ENCODE measurements at places on chromosomes 5 and 9. TPM values are rescaled to one million over a fixed set of nuclear protein-coding genes. Genes with fewer than 3 reads are reported as not detected.

DNA sequence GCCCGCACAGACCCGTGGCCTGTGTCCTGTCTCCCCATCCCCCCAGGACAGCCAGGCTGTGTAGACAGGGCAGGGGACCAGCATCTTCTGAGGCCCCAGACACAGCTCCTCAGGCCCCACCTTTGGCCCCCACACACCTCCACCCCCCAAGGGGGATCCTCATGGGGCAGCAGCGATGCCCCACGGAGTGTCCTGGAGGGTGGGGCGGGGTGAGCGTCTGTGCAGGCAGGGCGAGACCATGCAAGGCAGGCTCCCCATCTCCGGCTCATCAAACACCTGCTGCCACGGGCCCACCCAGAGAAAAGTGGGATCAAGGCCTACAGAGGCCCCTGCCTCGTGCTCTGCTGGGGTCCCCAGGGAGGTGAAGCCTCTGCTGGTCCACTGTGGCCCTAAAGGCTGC is 118.7 kb upstream of the FOXD4L5 start:
- H3K36me3 ChIP-seq, result no peaks in the 10 kb centered on the region
- no peaks in the 10 kb centered on the region for H3K27me3 ChIP-seq
- H3K27ac ChIP-seq, result no peak overlapping the region
- H3K4me3 ChIP-seq, result no peak overlapping the region
- DNase-seq, result no peak

DNA sequence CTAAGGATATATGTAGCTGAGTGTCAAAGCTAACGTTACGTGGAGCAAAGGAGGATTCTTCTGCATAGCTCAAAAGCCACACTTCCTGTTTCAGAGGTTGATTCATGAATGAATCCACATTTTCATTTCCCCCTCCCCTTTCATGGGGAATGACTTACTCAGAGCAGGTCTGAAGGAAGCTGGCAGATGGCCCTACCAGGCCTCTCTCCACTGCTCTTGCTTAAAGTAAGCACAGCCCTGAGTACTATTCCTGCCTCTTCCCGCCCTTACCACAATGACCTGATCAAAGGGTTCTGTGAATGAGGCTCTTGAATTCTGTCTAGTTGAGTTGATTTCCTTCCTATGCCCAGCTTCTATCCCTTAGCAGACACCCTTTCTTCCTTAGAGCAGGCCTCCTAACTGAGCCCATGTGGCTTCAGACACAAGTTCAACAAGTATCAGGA is 6.3 kb downstream of the IGIP start:
- H3K4me1 ChIP-seq, result peaks cover 8% of the 10 kb centered on the region
- H3K4me3 ChIP-seq, result no peak overlapping the region
- no peaks in the 10 kb centered on the region for H3K27me3 ChIP-seq
- H3K27ac ChIP-seq, result no peak overlapping the region
- no peak for DNase-seq
- no peaks in the 10 kb centered on the region for H3K36me3 ChIP-seq

The NR2F1-AS1 gene
- not detected for total RNA-seq

The RASGEF1C gene
- not detected for total RNA-seq

- H3K36me3 ChIP-seq, result no peaks in the 10 kb centered on the region
- no peaks in the 10 kb centered on the region for H3K4me1 ChIP-seq
- H3K4me3 ChIP-seq, result no peak overlapping the region
- H3K27ac ChIP-seq, result no peak overlapping the region
- H3K27me3 ChIP-seq, result peaks cover 4% of the 10 kb centered on the region
- DNase-seq, result no peak
Measured at GRCh38 chr9:111036946-111037345, 1.3 kb downstream of the LPAR1 start.

GRCh38 chr5:133681896-133682295 is 69.6 kb upstream of the FSTL4 start:
- H3K27me3 ChIP-seq, result no peaks in the 10 kb centered on the region
- no peak for DNase-seq
- no peaks in the 10 kb centered on the region for H3K4me1 ChIP-seq
- no peak overlapping the region for H3K27ac ChIP-seq

The AK8 gene
- total RNA-seq, result not detected

- no peak for DNase-seq
- no peak overlapping the region for H3K4me3 ChIP-seq
- no peaks in the 10 kb centered on the region for H3K4me1 ChIP-seq
- H3K27me3 ChIP-seq, result no peaks in the 10 kb centered on the region
- H3K36me3 ChIP-seq, result no peaks in the 10 kb centered on the region
Measured at GRCh38 chr9:35795695-35796094, 4.3 kb downstream of the NPR2 start.

The FCHO2 gene
- total RNA-seq, result 0.89 TPM

The GCNT4 gene
- total RNA-seq, result 1.9 TPM

DNA sequence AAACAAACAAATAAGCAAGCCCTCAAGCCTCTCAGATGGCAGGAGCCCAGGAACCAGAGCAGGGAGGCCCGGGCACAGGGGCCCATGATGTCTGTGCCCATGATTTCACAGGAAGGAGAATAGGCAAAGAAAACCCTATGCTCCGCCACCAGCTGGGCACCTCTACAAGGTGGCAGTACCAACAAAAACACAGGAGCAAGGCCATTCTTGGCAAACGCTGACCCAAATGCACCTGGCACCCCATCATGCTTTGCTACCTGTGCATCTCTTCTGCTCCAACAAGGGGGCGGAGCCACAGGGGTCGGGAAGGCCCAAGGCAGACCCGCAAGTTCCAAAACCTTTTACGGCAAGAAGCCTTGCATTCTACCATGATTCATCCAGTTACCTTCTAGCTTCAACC is 3.1 kb downstream of the BRD3 start:
- no peaks in the 10 kb centered on the region for H3K36me3 ChIP-seq
- peaks cover 2% of the 10 kb centered on the region for H3K27me3 ChIP-seq
- no peak overlapping the region for H3K4me3 ChIP-seq
- no peak for DNase-seq
- no peak overlapping the region for H3K27ac ChIP-seq
- peaks cover 21% of the 10 kb centered on the region for H3K4me1 ChIP-seq

DNA sequence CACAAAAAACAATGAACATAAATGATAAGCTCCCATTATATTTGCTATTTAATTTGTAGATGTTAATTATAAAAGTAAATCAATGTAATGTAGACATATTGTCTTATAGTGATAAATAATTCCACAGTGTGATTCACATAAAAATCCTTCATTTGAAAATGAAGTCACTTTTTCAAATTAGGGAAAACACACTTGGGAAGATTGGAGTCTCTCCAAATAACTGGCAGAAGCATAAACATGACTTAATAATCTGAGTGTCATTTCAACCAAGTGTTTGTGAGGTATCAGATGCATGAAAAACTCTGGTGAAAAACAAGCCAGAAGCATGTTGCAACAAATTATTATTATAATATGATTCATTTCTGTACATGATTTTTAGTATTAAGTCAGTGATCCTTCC is 102.2 kb downstream of the CETN3 start:
- no peak overlapping the region for H3K27ac ChIP-seq
- H3K27me3 ChIP-seq, result no peaks in the 10 kb centered on the region
- H3K4me1 ChIP-seq, result no peaks in the 10 kb centered on the region
- H3K4me3 ChIP-seq, result no peak overlapping the region

GRCh38 chr5:16800477-16800876 is 135.6 kb downstream of the MYO10 start:
- H3K36me3 ChIP-seq, result no peaks in the 10 kb centered on the region
- H3K4me1 ChIP-seq, result no peaks in the 10 kb centered on the region
- H3K27me3 ChIP-seq, result no peaks in the 10 kb centered on the region

DNA sequence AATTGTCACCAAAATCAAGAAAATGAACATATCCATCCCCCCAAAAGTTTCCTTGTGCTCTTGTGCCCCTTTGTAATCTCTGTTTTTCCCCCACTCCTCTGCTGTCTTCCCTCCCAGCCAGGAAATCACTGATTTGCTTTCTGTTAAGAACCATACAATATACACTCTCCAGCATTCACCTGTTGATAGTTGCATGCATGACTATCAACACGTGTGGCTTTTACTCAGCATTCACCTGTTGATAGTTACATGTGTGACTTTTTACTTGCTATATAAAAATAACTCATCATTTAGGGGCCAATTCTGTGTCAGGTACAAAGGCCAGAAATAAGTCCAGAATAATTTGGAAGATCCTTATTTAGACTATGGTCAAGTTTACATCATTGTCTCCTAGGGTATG is 6.0 kb downstream of the RANBP17 start:
- no peak for DNase-seq
- H3K27me3 ChIP-seq, result no peaks in the 10 kb centered on the region
- H3K36me3 ChIP-seq, result no peaks in the 10 kb centered on the region
- no peak overlapping the region for H3K27ac ChIP-seq

- no peak overlapping the region for H3K27ac ChIP-seq
- H3K27me3 ChIP-seq, result no peaks in the 10 kb centered on the region
- H3K4me3 ChIP-seq, result no peak overlapping the region
- peaks cover 73% of the 10 kb centered on the region for H3K36me3 ChIP-seq
- no peaks in the 10 kb centered on the region for H3K4me1 ChIP-seq
Measured at GRCh38 chr5:31492869-31493268, 39.0 kb downstream of the DROSHA start.

GRCh38 chr9:136694163-136694871 is 7.1 kb upstream of the AGPAT2 start:
- H3K36me3 ChIP-seq, result no peaks in the 10 kb centered on the region
- H3K4me1 ChIP-seq, result no peaks in the 10 kb centered on the region
- no peaks in the 10 kb centered on the region for H3K27me3 ChIP-seq

DNA sequence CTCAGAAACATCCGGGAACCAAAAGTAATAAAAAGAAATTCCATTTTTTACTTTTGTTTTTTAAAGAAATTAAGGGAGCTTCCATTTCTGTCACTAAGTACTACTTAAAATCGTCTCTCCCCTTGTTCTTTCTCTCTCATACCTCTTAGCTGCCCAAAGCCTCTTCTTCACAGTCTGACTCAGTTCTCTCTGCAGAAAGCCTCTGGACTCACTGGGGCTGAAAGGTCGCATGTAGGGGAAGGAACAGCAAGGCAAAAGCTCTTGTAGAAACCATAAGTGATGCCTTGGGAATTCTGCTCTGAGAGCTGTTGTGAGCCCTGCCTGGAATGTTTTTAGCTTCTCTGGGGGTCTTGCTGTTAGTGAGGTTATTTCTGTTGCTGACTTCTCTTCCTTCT is 100.8 kb upstream of the RANBP3L start:
- H3K4me1 ChIP-seq, result no peaks in the 10 kb centered on the region
- H3K27ac ChIP-seq, result no peak overlapping the region
- no peaks in the 10 kb centered on the region for H3K36me3 ChIP-seq
- no peak for DNase-seq
- H3K27me3 ChIP-seq, result no peaks in the 10 kb centered on the region
- no peak overlapping the region for H3K4me3 ChIP-seq

The HAND1 gene
- total RNA-seq, result not detected

GRCh38 chr5:39775086-39775796 is 350.5 kb upstream of the DAB2 start:
- no peak for DNase-seq
- no peaks in the 10 kb centered on the region for H3K4me1 ChIP-seq
- H3K36me3 ChIP-seq, result no peaks in the 10 kb centered on the region
- H3K27me3 ChIP-seq, result no peaks in the 10 kb centered on the region
- no peak overlapping the region for H3K27ac ChIP-seq

GRCh38 chr9:134832471-134832870 is 48.1 kb upstream of the FCN2 start:
- no peaks in the 10 kb centered on the region for H3K36me3 ChIP-seq
- no peaks in the 10 kb centered on the region for H3K4me1 ChIP-seq
- DNase-seq, result no peak
- no peak overlapping the region for H3K4me3 ChIP-seq

The HARS1 gene
- total RNA-seq, result 85.5 TPM

DNA sequence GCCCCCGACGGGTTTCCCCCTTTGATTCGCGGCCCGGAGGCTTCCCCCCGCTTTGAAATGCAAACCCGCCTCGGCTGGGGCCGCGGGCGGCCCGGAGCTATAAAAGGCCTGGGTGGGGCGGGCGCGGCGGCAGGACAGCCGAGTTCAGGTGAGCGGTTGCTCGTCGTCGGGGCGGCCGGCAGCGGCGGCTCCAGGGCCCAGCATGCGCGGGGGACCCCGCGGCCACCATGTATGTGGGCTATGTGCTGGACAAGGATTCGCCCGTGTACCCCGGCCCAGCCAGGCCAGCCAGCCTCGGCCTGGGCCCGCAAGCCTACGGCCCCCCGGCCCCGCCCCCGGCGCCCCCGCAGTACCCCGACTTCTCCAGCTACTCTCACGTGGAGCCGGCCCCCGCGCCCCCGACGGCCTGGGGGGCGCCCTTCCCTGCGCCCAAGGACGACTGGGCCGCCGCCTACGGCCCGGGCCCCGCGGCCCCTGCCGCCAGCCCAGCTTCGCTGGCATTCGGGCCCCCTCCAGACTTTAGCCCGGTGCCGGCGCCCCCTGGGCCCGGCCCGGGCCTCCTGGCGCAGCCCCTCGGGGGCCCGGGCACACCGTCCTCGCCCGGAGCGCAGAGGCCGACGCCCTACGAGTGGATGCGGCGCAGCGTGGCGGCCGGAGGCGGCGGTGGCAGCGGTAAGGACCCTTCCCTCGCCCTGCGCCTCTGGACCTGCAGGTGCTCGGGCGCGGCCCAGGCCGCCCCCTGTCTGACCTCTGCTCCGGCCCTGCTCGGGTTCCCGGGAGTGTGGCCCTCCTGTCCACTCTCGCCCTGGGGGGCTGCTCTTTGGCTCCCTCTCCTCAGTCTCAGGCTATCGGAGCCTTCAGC is at the start of gene CDX1:
CDX1 (plus strand) TSS at position 129 of the 862 bp plus-strand sequence; CDS start at position 228, 99 bp downstream.
- H3K27me3 ChIP-seq, result no peaks in the 10 kb centered on the region
- no peaks in the 10 kb centered on the region for H3K36me3 ChIP-seq
- no peak within 1 kb of the TSS for H3K4me3 ChIP-seq
- no peak within 1 kb of the TSS for H3K27ac ChIP-seq
- DNase-seq, result no peak
- no peaks in the 10 kb centered on the region for H3K4me1 ChIP-seq

The SOX30 gene
- total RNA-seq, result not detected

GRCh38 chr5:16437977-16438376 is 27.6 kb downstream of the ZNF622 start:
- H3K4me3 ChIP-seq, result no peak overlapping the region
- no peak for DNase-seq
- no peaks in the 10 kb centered on the region for H3K27me3 ChIP-seq

DNA sequence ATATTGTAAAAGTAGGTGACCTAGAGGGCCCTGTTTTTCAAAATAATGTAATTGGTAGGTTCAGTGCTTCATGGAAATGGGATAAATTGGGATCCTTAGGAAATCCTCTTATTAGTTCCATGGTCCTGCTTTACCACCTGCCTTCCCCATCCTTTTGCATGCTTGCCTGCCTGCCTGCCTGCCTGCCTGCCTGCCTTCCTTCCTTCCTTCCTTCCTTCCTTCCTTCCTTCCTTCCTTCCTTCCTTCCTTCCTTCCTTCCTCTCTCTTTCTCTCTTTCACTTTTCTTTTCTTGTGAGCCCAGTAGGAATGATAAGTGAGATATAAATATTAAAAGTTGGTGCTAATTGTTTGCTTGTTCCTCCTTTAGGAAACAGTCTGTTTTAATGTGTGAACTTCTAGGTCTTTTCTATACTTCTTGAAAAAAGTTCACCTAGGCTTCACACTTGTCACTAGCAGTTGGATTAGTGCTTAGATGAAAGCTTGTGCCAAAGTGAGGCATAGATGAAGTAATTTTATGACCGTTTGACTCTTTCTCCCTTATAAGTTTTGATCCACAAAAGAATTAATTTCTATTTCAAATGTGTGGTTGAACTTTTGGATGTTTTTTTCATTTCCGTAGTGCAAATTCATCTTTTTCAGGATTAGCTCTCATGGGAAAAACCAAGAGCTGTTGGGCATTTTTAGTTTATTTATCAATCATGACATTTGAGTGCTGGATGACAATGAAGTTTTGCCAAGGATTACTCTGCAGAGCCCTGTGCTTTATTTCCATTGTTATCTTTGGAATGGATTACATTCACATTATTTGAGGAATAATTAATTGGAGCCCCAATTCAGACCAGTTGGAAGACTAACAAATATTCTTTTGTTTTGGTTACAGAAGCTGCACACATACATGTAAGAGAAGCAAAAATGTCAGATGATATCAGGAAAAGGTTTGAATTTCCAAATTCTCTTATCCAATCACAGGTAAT is 30.7 kb downstream of the FOCAD start:
- no peaks in the 10 kb centered on the region for H3K36me3 ChIP-seq
- no peak overlapping the region for H3K27ac ChIP-seq
- H3K4me3 ChIP-seq, result no peak overlapping the region
- no peaks in the 10 kb centered on the region for H3K27me3 ChIP-seq
- no peaks in the 10 kb centered on the region for H3K4me1 ChIP-seq

The GARIN3 gene
- not detected for total RNA-seq

Data from naive thymus-derived CD4-positive, alpha-beta T cell (primary cell).